ENCODE measurements at places on chromosomes 2 and 18.

DNA sequence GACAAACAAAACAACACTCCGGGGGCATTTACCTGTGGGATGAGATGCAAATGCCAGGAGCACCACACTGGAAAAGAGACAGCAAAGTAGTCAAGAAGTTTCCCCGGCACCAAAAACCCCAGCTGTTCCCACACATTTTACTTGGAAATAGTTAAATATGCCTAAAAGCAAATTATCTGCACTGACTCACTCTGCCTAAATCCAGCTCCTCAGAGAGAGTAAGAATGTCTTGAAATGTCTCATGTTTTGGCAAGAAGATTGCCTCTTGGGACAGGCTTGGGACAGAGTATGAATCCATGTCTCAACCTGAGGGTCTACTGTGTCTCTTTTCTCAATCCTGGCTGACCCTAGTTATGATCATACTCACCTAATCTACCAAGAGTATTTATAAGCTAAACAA lies 87.5 kb upstream of the RIOK3 start:
- peak; percentile 44 for DNase-seq

GRCh38 chr2:61045999-61046398 lies 19.7 kb upstream of the SANBR start:
- DNase-seq: no peak

DNA sequence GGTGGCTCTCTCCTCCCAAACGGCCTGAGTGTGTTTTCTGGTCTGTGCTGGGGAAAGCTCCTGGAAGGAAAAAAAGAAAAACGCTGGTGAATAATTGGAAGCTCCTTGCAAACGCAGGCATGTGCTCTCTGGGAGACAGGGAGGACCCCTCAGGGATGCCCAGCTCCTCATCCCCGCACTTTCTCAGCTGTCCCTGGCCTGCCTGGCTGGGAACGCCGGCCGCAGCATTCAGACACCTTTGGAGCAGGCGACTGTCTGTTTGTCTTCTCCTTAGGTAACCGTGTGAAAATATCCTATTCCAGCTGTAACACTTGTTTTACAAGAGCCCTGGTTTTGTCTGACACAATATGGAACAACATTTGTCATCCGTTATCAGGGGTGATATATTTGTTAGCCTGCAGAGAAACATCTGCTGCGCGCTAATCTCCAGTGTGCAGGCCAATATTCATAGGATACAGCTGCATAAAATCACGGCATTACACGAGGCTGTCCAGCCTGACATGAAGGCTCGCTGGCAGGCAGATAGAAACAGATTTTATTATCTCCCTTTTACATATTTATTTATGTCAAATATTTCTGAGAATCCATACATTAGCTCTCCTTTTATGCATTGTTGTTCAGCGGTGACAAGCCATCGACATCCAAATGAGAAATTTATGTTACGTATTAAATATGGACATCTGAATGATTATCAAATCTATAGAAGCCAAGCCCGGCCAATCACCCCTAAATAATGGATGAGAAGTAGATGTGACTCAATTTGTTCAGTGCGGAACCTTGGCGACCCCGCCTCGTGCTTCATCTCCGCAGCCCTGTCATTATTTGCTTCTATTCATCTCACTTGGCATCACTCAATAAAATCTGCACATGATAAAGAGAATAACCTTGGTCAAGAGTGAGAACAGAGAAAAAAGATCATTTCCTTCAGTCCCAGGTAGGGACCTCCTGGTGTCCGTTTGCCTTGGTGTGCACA lies 675.1 kb upstream of the SALL3 start:
- DNase-seq: no peak

GRCh38 chr18:76943542-76944339 lies 121.4 kb downstream of the ZNF236 start:
- no peak for DNase-seq

DNA sequence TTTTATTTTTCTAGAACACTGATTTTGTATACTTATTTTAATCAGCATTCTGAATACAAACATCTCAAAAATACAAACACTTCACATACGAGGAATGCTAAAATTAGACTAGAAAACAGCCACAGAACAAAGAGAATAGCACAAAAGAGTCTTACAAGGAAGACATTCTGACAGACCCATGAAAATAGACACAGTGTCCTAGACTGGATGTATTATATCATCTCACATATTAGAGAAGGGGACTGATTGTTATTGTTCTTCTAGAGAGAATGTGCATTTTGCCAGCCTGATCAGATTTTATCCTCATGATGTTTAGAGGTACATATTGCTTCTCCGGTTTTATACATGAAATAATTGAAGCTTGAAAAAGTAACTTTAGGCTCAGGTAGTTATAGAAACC lies 357.9 kb downstream of the DPP10 start:
- DNase-seq: no peak

DNA sequence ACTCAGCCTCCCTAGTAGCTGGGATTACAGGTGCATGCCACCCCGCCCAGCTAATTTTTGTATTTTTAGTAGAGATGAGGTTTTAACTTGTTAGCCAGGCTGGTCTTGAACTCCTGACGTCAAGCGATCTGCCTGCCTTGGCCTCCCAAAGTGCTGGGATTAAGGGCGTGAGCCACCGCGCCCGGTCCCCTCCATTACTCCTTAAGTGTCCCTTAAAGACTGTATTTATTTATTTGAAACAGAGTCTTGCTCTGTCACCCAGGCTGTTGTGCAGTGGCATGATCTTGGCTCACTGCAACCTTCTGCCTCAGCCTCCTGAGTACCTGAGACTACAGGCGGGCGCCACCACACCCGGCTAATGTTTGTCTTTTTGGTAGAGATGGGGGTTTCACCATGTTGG lies 148.6 kb downstream of the TGIF1 start:
- DNase-seq: no peak

- DNase-seq: no peak
Measured at GRCh38 chr2:29446847-29447246, 331.6 kb downstream of the CLIP4 start.

DNA sequence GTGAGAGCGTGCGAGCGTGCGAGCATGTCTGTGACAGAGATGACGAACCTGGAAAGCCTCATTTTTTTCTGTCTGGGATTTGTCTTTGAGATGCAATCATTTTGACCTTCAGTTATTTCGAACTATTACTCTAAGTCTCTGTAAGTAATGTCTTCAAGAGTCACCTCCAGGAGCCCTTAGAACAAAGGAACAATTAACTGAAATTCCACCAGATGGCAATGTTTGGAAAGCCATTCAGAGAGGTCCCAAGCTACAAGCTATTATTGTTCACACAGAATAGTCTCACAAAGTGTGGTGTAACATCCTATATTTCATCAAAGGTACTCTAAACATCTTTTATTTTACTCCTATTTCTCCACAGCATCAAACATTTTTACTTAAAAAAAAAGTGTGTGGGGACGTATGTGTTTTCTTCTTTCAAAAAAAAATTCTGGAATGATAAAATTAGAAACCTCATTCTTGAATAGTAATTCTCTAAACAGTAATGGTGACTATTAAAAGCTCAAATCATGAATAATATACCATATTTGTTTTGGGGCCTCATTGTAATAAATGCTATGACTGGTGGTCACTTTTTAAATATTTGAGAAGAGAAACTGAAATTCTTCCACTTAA lies 35.1 kb upstream of the MAPRE2 start:
- DNase-seq: peak; percentile 28

DNA sequence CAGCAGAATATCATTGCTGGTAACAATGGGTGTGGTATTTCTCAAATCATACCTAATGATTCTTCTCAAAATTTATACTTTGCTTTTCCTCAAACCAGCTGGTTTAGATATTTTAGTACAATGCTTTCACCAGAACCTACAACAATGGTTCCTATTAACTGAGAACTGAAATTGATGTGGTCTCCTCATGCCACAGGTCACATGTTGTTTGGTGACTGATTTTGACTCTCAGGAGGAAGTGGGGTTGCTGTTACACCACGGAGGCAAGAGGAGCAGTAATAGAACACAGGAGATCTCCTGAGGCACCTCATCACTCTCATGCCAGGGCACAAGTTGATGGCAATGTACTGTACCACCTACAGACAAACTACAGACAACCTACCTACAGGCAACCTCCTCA lies 3.0 kb upstream of the CEP68 start:
- DNase-seq: no peak

GRCh38 chr2:66748939-66749338 lies 314.0 kb downstream of the MEIS1 start:
- DNase-seq: no peak

- no peak for DNase-seq
Measured at GRCh38 chr18:74450626-74451025, 6.5 kb downstream of the DIPK1C start.

DNA sequence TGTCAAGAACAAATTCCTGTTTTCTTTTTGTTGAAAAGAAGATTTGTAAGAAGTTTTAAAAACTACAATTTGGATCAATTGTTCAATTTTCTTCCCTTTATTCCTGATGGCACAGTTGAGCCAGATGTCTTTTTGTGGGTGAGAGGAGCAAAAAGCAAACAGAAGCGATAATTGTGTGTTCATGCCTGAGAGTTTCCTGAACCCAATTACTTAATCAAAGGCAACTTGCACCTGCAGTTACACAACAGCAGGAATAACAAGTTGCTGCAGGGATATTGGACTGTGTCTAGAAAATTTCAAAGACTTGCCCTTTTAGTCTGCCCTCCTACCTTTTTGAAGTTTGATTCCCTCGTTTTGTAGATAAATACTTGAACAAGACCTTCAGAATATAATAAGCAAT lies 383.6 kb downstream of the DSEL start:
- no peak for DNase-seq

DNA sequence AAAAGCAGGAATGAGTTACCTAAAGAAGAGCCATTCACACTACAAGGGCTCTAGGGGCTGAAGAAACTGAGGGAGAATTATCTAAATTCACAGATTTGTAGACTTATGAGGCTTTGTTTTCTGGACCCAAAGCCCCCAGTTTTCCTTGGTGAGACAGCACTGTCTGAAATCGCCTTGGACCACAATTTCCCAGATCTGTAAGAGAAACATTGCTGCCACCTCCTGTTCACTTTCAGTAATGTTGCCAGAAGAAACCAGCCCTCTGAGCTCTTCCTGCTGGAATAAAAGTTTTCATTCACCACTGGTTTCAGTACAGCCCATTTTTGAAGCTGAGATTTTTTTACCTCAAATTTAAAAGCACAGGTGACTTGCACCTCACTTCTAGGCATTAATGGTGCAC lies 169.2 kb downstream of the CDH20 start:
- DNase-seq: peak; percentile 4

DNA sequence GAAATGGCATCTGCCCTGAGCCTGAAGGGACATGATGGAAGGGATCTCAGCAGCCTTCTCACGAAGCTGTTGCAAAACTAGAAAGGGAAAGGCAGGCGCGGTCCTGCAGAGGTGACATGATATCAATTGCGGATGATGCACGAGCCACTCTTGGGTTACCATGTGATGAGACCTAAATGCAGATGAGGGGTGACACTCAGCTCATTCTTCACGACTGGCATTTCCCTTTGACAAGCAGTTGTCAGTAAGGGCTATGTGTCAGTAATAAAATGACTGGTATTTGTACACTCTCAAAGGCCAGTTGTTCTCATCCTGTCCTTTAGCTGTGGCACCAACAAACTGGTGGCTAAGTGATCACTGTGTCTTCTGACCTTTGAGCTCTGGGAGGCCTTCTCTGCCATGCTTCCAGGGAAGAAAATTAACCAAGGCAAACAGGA lies 273.6 kb downstream of the ETAA1 start:
- DNase-seq: no peak

GRCh38 chr2:54838585-54839035 lies 115.1 kb downstream of the EML6 start:
- peak; percentile 41 for DNase-seq

GRCh38 chr2:19099181-19099580 lies 259.2 kb downstream of the OSR1 start:
- no peak for DNase-seq

DNA sequence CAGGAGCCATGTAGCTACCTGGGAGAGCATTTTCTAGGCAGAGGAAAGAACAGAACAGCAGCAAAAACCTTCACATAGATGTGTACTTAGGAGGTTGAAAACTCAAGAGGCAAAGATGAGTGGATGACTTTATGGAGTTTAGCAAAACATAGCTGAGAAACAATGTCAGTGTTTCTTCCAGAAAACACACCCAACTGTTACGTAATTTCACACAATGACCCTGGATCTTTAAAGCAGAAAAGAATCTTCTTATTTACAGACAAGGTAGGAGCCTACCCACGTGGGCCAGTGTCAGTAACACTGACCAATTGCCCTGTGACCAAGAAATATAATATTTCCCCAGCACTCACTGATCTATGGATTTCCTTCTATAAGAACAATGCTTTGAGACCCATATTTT lies 254.6 kb downstream of the CDH20 start:
- DNase-seq: no peak

- no peak for DNase-seq
Measured at GRCh38 chr2:197839327-197839726, 34.9 kb downstream of the PLCL1 start.

- DNase-seq: no peak
Measured at GRCh38 chr18:24988253-24988840, 363.6 kb downstream of the ZNF521 start.

DNA sequence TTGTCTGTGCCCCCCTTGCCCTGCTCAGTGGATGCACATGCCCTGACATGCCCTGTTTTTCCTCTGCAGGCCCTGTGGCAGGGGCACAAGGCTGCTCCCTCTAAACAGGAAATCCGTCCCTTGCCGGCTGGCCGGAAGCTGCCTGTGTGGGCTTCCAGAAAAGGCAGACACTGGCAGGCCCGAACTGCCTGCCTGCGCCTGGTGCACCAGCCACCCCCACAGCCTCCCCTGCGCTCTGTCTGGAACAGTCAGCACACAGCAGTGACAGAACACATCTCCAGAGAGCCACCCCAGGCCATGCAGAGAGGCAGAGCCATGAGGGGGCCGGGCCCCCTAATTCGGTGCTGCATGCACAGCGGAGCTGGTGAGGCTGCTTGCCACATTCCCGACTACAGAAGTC lies 33.5 kb downstream of the LOXHD1 start:
- no peak for DNase-seq

GRCh38 chr2:73254343-73255006 lies 20.4 kb downstream of the CCT7 start:
- DNase-seq: no peak

DNA sequence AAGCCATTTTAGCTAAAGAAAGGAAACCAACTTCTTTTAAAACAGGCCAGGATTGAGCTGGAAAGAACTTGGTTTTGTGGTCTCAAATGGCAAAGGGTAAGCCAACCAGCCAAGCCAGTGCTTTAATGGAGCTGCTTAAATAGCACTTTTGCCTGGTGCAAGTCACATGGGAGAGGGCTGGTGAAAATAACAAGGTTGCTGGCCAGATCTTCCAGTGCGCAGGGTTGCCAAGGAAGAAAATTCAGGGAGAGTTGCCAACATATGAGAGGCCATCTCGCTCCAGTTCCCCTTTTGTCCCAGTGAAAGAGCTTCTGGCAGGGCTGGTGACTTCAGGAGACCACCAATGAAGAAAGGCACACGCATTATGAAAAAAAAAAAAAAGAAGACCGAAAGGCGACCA lies 57.3 kb downstream of the IRS1 start:
- no peak for DNase-seq

DNA sequence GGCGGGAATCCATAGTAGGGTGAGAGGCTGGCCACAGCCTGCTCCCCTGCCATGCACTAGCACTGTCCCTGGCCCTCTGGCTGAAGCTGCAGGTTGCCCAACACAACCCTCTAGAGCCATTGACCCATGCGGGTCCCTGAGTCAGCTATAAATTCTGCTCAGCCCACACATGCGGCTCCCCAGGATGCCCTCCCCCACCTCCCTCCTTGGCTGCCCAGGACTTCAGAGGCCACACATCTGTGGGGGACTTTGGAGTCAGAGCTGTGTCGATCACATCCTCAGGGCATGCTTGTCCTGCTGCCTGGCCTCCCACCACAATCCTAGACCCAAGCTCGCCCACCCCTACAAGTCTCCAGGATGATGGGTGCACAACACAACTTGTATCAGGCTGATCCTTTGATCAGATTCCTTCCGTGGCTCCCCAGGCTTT lies 97.0 kb downstream of the TFCP2L1 start:
- no peak for DNase-seq
